ENCODE measurements at places on chromosomes 12 and 14. TPM values are rescaled to one million over a fixed set of nuclear protein-coding genes. Genes with fewer than 3 reads are reported as not detected.

GRCh38 chr14:102588821-102589220 lies 3.6 kb upstream of the RCOR1 start:
- DNase-seq: no peak

- DNase-seq: no peak
Measured at GRCh38 chr14:104721505-104722431, 2.3 kb upstream of the ADSS1 start.

GRCh38 chr14:89618330-89618708 lies 201.3 kb upstream of the FOXN3 start:
- DNase-seq: peak; percentile 66

DNA sequence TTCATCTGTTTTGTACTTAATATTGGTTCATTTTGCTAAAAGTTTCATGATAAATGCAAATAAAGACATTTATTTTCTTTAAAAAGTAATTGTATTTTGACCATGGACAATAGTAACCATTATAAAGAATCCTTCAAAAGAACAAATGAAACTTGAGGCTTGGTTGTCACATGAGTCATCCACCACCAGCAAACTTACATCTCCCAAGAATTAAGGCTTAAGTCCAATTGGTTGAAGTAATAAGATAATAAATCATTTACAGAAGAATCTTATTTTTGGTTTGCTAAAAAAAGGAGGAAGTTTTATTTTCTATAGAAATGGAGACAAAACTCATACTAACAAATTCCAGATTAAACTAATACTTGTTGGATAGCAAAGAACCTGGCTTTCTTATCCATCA lies 84.8 kb upstream of the KITLG start:
- no peak for DNase-seq

GRCh38 chr12:108390495-108391203 lies 51.5 kb upstream of the CMKLR1 start:
- DNase-seq: no peak

DNA sequence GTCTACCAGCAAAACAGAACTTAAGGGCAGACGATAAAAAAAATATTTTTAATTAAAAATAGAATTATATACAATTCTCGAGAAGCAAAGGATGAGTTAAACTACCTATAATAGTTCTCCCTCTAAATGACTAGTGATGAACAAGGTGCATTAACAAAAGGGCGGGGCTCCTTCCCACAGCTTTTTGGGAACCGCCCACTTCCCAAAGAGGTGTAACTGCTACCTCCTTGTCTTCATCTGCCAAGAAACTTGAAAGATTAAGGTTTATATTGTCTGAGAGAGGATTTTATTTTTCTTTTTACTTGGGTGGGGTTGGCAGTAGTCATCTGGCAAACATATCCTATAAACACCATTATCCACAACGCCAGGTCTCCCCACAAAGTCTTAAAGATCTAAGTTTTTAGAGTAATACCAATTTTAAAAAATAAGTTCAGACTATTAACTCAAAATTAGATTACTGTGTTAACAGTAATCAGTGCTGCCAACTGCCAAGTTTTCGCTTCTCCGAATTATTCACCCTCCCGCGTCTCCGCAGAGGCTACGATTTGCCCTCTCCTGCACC lies 938 bp downstream of the RALGAPA1 start:
- no peak for DNase-seq

Gene USP44
- 1.8 TPM for polyA plus RNA-seq

Gene ZFHX2
- 2.3 TPM for polyA plus RNA-seq
